ENCODE measurements at places on chromosomes 6 and 20.

DNA sequence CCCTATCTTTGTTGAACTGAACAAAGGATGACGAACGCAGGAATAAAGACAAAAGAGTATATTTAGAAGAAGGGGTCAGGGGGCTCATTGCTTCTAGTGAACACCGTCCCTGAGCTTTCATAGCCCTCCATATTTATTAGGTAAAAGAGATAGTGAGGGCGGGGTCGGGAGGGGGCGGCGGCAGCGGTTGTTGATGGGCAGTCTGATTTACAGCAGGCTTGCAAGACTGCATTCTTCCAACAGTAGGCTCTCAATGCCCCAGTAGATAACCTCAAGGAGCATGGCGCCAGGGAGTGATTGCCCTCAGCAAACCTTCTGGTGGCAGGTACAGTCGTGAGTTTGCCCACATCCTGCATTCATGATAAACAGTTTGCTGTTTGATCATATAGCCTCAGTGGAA is 563.3 kb upstream of the SYNCRIP start:
- no peak for DNase-seq

DNA sequence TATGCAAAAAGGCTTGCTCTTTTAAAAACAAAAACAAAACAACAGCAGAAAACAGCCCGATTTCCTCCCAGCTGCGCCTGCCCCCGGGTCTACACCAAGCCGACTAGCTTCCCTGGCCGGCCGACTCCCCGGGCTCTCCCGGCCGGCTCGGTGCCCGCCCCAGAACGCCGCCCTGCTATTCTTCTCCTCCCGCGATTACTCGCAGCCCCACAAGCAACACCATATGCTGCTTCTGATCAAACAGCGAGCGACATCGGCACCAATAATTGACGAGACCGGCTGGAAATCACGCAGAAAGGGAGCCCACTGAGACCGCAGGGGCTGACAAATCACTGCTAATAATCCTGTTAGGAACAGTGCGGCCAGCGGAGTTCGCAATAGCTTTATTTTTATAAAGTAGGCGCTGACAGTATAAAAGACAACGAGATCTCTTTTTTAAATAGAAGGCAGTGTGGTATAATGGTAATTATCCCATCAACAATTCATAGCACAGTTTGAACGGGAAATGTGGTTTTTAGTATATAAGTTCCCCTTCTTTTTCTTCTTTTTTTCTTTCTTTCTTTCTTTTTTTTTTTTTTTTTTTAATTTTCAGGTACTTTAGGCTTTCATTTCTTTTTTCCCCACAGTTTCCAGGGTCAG is 3.3 kb downstream of the SIM1 start:
- no peak for DNase-seq

DNA sequence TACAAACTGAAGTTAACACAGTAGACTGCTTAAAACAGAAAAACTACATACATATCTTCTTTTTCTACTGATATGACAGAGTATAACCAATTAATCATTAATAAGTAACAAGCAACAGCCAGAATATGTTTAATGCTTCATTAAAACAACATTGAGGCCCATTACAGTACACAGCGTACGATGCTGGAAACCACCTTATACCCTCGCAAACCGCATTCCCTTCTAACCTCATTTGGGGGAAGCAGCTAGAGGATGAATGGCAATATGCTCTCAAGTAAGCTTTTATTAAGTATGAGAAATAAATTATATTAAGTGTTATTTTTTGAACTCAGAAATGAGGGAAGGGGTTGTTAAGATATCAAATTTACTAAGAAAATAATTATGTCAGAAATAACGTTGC is 142.4 kb downstream of the GMDS start:
- no peak for DNase-seq

DNA sequence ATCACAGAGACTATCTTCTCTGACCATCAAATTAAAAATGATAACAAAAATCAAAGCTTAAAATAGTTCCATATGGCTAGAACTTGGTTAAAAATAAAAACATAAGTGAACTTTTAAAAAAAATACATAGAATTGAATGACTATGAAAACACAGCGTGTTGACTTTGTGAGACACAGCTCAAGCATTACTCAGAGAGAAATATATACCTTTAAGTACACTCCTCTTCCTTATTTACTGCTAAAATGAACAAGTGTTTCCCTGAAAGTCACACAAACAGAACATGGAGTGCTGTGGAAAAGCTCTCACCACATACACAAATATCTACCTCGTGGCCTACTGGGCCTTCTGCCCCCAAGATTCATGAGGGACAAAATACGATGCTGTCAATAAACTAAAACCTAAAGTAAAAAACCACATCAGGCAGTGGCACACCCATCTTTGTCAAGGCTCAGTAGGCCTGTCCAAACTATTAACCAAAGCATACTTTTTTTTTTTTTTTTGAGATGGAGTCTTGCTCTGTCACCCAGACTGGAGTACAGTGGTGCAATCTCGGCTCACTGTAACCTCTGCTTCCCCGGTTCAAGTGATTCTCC is 7.5 kb downstream of the FAXC start:
- DNase-seq, result no peak

Measured in activated gamma-delta T cell treated with anti-CD3 and anti-CD28 coated beads, Interleukin-2, amount 50 U/mL, for 16 hours (primary cell).